Activated CD4-positive, alpha-beta T cell treated with anti-CD3 and anti-CD28 coated beads, Interleukin-2, Interleukin-4, amounts not matched to agents 100 ng/mL and 50 ng/mL, durations not matched to agents 16 hours and 8 hours (primary cell): ENCODE measurements at places on chromosomes 16 and 17.
A peak's percentile ranks its signal among the peaks of the same experiment; 100 is the strongest.

- no peak for DNase-seq
Measured at GRCh38 chr16:3548445-3548844, 28.8 kb downstream of the NLRC3 start.

DNA sequence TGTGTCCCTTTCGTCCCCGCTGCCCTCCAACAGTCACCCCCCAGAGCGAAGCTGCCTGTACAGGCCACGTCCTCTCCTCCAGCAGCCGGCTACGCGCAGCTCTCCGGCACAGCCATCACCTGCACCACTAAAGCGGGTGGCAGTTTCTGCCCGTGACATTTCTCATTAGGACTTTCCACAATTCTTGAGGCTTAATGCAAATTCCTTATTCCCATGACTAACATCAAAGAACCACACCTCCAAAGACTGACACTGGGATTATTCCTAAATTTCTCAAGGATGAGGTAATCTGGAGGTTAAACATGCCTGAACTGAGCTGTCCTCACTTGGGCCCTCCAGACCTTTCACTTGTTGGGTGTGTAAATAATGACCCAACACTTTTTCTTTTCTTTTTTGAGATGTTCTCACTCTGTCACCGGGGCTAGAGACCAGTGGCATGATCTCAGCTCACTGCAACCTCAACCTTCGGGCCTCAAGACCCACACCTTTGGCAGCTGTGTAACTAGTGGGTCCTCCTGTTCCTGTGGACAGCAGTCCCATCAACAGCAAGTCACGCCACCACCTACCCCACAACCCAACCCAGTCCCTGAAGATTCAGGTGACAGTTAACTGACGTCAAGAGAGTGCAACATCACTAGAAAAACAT is 11.7 kb downstream of the ANKRD11 start:
- no peak for DNase-seq

GRCh38 chr16:84414789-84415326 is 46.5 kb downstream of the ATP2C2 start:
- DNase-seq = no peak

DNA sequence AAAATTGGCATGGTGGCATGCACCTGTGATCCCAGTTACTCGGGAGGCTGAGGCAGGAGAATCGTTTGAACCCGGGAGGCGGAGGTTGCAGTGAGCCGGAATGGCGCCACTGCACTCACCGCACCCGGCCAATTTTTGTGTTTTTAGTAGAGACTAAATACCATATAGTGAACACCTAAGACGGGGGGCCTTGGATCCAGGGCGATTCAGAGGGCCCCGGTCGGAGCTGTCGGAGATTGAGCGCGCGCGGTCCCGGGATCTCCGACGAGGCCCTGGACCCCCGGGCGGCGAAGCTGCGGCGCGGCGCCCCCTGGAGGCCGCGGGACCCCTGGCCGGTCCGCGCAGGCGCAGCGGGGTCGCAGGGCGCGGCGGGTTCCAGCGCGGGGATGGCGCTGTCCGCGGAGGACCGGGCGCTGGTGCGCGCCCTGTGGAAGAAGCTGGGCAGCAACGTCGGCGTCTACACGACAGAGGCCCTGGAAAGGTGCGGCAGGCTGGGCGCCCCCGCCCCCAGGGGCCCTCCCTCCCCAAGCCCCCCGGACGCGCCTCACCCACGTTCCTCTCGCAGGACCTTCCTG is at the start of gene HBQ1:
Gene HBQ1 (plus strand): TSS at position 359 of the 575 bp plus-strand sequence. CDS start 28 bp downstream, at position 387.
- no peak for DNase-seq

DNA sequence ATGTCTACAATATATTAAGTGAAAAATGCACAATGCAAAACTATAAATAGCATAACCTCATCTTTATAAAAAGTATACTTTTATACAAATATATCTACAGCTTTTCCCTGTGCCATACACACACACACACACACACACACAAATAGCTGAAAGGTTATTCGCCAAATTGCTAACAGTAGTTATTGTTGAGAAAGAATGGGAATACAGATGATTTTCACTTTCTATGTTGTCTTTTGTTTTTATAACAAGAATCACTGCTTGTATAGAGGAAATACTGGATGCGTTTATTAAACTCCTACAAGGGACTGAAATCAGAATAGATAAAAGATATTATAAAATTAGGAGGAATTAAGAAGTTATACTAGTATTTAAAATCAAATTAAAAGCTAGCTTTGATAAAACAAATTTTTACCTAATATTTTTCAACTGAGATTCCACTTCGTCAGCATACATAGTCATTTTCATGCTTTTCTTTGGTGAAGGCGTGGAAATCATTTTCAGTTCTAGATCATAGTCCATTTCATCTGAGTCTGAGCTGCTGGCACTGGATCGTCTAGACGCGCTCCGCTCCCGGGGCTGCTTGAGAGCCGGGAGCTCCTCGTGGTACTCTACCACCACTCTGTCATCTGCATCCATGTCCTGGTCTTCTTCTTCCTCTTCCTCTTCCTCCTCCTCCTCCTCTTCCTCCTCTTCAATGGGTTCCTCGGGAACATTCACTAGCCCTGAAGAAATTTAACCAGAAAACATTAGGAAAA is 17.0 kb upstream of the ITGAE start:
- DNase-seq = no peak

DNA sequence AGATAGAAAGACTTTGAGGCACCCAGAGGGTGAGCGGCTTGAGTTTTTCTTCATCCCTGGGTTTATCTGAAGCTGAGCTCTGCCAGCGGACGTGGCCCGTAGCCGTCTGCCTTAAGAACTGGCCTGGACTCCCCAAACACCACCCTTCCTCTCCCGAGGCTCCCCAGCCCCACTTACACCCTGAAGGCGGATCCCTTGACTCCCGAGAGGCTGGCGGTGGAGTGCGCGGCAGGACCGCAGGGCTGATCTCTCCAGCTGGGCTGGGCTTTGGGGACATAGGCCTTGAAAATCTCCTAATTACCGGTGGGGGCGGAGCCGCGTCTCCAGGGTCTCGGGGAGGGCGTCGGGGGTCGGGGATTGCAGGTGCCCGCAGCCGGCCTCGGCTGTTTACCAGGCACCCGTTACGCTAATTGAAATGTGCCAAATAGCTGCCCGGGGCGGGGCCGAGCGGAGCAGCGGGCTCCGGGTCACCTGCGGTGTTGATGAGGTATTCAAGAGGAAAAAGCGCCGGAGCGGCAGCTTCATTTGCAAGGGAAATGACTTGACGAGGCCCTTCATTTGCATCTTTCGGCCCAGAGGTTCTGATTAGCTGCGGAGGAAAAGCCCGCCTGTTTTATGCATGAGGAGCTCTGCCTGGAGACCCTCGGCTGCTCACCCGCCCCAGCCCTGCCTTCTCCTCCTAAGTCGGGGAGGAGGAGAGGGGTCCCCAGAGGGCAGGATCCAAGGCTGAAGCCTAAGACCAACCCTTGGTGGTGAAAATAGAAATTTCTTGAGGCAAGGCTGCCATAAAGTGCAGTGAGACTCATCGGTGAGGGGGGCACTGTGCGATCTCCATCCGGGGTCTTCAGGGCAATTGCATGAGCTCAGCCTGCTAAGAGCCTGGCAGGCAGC is 100.7 kb downstream of the MGAT5B start:
- peak; percentile 3 for DNase-seq

GRCh38 chr16:87062569-87063442 is 254.4 kb downstream of the C16orf95 start:
- DNase-seq = peak; percentile 66

DNA sequence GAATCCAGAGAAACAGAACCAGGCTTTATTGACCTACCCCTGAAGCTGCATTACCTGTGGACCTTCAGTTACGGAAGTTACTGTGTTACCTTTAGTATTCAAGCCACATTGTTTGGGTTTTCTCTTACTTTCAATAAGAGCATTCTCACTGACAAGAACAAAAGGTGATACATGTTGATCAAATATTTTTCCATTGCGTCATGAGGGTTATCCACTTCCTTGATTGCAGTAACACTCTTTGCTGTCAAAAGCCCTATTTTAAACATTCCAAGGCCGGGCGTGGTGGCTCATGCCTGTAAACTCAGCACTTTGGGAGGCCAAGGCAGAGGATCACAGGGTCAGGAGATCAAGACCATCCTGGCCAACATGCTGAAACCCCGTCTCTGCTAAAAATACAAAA is 28.6 kb upstream of the PAFAH1B1 start:
- DNase-seq = no peak

GRCh38 chr16:4938683-4939030 is 1.7 kb upstream of the PPL start:
- DNase-seq = no peak

DNA sequence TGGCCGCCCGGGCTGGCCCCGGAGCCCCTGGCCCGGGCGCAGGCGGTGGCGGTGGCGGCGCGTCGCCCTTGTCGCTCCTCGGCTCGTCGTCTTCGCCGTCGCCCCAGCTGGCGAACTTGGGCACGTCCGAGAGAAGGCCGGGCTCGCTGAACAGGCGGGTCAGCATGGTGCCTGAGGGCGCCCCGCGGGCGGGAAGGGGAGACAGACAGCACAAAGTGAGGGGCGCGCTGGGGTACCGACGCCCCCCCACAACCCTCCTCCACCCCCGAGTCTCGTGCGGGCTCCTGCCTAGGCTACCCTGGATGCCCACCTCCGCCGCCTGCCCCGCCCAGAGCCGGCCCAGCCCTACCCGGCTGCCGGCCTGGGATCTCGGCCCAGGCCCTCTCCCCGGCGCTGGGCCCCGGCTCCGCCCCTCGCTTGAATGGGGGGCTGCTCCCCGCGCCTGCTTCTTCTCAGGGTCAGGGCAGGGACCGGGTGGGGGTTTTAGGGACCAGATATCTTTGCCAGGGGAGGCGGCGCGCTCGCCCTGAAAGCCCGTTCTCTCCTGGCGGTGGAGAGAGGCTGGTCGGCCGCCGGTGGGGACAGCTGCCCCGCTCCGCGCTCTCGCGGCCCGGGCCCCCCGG is 1.2 kb downstream of the NEUROD2 start:
- no peak for DNase-seq

DNA sequence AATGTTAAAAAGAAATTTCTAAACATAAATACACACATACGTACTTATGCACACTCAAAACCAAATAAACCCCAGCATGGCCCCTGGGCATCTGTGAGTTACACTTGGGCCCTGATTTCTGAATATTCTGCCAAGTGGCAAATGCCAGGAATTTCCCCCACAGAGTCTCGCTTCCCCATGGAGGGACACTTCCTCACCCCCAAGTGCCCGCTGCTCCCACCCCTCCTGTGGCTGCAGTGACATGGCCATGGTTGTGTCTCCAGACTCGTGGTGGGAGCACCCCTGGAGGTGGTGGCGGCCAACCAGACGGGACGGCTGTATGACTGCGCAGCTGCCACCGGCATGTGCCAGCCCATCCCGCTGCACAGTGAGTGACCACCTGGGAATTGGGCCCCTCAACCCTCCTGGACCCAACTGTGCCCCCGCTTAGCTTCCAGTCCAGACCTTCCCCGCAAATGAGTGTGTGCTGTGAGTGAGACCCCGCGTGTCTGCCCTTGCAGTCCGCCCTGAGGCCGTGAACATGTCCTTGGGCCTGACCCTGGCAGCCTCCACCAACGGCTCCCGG is 4.0 kb downstream of the ITGAD start:
- no peak for DNase-seq

DNA sequence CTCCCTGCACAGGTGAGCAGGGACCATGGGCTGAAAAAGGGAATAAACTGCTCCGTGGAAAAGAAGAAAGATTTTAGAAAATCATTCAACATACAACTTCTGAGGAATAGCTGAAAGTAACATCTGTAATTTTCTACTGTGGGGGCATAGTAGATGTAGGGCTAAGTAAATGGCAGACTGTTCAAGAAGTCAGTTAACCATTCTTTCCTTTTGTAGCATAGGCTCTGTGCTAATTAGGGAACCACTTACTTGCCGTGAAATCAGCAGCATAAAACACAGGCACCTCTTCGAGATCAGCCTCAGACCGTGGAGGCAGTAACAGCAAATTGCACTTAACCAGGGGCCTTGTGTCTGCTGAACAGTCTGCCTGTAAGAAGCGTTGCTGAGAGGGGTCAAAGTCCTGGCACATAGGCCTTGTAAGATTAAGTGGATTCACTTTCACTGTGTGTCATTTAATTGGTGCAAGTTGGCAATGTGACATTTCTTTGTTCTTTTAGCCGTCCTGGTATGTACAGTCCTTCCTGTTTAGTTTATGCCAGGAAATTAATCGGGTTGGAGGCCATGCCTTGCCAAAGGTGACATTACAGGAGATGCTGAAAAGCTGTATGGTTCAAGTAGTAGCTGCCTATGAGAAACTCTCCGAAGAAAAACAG is 10.4 kb downstream of the COG1 start:
- DNase-seq = no peak

DNA sequence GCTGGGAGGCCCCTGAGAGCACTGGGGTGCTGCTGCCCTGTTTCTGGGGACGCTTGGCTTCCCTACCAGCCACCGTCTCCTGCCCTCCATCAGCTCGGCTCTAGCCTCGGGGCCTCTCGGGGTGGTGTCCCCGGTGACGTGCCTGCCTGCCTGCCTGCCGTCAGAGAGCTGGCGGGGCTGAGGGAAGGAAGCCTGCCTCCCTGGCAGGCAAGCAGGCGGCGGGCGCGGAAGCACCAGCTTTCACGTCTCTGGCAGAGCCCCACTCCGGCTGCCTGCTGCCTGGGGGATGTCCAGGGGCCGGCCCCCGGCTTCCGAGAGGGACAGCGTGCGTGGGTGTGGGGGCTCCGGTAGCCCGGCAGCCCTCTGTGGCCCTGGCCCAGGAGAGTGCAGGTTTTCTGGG is 9.3 kb downstream of the CENPX start:
- DNase-seq = no peak

DNA sequence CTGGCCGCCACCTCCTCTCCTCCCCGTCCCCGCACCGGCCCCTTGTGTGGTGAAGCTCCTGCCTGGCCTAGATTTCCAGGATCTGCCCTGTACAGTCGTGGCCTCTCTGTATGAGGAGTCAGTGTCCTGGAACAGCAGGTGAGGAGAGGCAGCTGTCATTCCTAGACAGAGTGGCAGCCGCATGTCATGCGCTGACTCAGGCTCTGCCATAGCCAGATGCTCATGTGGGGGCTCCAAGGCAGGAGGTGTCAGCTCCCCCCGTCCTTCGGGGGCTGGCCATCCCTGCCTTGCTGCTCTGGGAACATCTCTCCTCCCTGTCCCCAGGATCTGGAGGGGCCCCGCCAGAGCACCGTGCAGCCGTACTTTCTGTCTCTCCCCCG is 60.4 kb downstream of the BAIAP2 start:
- DNase-seq = peak; percentile 23
